T47D (cell line): ENCODE measurements at places on chromosomes 3 and 15.

- DNase-seq: no peak
These were observed 576 bp downstream of the LRRFIP2 start for GRCh38 chr3:37173806-37174205.

DNA sequence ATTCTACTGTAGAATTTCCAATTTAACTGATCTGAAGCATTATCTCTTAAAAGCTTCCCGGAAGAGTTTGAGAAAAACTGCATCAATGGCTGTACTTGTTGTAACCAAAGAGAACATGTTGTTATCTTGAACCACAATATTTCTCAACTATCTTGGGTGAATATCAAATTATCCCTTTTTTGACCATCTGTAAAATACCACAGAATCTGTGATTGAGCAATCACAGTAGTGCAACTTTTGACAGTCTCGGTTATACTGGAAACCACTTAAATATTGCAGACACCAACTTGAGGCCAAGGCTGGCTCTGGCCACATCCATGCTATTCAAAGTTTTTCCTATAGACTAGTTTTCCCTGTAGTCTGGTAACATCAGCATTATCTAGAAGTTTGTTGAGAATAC lies 842.8 kb upstream of the EPHA6 start:
- no peak for DNase-seq

GRCh38 chr15:44836094-44836493 lies 99.8 kb downstream of the TRIM69 start:
- DNase-seq: no peak

DNA sequence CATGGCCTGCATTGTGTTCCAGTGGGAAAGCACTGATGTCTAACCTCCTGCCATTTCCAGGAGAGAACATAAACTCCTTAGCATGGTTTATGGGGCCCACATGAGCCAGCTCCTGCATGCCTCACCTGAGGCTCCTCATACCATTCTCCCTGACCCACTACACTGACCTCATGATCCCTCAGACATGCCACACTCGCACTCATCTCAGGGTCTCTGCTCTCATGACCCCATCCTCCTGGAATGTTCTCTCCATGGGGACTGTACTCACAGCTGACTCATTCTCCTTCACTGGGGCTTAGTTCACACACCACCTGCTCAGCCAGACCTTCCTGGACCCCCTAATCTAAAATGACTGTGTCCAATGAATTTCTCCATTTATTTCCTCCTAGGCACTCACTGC lies 4.0 kb upstream of the LMCD1 start:
- DNase-seq: no peak

DNA sequence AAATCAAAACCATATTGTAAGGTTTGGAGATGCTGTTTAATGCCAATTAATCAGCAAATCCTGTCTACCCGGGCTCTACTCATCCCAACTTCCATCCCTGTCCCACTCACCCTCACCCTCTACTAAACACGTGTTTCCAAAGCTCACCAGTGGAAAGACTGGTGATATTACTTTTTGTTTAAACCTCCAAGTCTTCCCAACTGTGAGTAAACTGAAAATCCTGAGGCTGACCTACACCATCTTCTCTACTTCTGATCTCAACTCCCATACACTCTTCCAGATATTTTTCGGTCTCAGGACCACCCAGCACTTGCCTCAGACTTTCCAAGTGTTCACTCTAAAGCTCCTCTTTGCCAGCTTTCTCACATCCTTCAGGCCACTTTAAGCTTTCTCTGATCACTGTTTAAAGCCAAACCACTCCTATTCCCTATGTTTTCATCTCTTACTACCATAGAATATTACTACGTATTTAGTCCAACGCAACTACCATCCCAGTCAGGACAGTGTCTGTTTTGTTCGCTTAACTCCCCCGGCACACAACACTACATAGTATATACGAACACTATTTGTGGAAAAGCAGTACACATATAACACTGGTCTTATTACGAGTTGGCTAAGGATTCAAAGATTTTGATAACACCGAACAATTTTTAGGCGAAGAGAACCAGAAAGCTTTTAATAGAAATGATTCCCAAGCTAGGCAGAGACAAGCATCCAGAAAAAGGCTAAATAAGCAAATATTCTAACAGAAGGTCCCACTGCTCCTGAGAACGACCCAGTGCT lies 684 bp downstream of the RPL4 start:
- no peak for DNase-seq

GRCh38 chr15:80060356-80061006 lies 1.0 kb downstream of the ZFAND6 start:
- no peak for DNase-seq

GRCh38 chr3:71510510-71510909 lies 73.0 kb downstream of the FOXP1 start:
- DNase-seq: no peak

GRCh38 chr3:125067225-125067624 lies 11.4 kb upstream of the HEG1 start:
- no peak for DNase-seq

DNA sequence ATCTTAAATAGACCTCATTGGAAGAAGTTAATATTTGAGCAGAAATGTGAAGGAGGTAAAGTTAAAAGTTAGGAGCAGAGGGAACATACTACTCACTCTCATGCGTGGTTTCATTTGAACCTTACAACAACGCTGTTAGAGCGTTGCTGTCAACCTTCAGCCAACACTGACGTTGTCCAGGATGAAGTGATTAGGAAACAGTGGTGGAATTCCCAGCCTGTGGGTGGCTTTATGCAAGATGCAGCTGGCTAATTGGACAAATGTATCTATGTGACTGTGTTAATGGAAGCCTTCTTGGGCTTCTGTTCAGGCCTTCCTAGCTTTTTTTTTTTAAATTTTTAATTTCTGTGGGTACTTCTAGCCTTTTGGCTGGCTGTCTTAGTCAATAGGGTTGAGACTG lies 40.5 kb downstream of the PTPRG start:
- DNase-seq: no peak

DNA sequence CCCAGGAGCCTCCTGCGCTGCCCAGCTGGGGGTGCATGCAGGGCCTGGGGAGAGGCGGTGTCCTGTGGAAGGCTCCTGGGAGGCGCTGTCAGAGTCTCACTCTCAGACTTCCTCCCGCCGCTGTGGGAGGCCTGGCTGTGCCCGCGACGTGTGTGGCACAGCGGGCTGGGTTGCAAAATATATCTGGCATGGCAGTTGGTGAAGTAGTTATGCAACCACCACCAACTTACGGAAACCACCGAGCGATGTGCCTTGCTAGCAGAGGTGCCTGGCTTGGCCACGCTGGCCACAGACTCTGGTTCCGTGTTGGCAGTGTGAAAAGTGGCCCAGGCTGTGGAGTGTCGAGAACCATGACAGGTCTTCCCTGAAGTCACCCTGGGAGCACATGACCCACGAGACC lies 30.6 kb upstream of the GATA2 start:
- no peak for DNase-seq

DNA sequence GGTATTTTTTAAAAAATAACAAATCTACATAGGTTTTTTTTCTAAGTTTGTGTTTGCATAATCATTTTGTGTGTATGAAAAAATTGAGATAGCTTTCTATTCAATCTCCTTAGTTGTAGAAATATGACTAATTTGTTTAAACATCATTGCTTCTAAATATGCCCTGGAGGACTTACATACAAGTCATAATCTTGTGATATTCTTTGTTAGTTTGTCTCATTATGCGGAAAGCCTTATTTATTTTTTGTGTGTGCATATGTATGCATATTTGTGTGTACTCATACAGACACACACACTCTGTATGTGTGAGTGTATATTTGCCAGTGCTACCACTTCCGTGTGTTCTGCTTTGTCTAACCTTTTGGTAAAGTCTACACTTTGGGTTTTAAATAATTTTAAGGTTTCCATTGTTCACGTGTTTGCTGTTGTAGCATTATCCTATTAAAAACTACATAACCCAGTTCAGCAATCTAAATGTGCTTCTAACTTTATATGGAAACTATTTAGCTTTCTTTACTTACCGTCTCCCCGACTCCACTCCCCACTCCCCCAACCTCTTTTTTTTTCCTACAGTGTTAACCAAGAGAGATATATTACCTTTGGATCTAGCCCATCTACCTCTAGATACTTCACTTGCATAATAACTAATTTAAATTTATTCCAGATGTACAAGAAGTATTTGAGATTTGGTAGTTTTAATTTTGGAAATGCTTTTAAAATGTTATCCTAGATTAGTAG lies 111.7 kb downstream of the FNDC3B start:
- no peak for DNase-seq

DNA sequence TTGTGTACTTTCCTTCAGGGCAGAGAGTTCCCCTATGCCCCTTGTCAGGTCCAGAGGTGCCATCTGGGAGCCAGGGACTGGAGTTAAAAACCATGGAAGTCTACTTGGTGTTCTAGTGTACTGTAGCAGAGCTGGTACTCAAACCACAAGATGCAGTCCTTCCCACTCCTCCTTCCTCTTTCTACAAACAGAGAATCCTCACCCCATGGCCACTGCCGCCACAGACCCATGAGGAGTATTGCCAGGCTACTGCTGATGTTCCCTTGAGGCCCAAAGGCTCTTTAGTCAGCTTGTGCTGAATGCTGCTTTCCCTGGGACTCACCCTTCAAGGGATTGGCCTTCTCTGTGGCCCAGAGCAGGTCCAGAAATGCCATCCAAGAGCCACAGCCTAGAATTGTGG lies 229.2 kb upstream of the ZPLD1 start:
- DNase-seq: no peak

DNA sequence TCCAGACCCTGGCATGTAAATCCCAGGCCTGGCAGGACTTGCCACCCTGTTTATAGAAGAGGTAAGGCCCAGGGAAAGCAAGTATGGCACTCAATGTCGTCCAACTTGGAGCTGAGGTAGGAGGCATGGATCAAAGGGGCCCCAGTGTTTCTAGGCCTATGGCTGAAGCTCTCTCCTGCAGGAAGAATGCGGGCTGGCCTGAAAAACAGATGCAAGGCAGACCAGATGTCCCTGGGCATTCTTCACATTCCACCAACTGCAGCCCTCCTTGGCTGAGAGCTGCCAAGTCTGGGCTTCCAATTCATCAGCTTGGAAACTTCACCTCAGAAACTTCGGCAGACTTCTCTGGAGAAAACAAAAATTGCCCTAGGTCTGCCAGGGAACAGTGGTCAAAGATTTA lies 22.2 kb downstream of the MESD start:
- DNase-seq: no peak

- DNase-seq: peak; percentile 64
These were observed 31.8 kb upstream of the HES1 start for GRCh38 chr3:194103983-194104751.

DNA sequence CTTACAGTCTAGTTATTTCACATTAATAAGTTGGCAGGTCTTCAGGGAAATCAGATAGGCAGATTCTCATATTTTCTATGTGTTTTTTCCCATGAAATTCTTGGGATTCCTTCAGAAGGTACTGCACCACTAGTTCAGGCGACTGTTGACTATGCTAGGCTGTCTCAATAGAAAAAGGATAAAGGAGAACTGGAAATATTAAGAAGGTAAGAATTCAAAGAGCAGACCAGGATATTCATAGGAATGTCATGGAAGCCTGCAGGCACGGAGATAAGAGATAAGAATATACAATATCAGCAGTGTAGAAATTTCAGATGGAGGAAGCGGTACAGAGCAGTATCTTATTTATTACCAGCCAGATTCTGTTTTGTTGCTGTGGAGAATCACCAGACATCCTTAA lies 432.1 kb upstream of the MDFIC2 start:
- no peak for DNase-seq

DNA sequence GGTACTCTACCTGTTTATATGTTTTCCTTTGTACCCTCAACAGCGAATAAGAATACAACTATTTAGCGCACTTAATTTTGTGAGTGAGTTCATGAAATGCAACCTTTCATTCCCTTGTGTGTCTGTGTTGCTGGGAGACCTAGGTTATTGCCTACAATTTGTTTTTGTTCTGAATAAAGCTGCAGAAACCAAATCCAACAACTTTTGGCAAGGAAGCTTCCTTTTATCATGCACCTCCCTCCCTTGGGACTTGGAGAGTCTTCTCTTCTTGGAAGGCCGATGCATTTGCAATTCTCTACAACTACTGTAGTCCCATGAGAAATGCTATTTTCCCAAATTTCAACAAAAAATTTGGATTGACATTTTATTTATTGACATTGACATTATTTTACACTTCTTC lies 1002.4 kb upstream of the CADM2 start:
- no peak for DNase-seq

DNA sequence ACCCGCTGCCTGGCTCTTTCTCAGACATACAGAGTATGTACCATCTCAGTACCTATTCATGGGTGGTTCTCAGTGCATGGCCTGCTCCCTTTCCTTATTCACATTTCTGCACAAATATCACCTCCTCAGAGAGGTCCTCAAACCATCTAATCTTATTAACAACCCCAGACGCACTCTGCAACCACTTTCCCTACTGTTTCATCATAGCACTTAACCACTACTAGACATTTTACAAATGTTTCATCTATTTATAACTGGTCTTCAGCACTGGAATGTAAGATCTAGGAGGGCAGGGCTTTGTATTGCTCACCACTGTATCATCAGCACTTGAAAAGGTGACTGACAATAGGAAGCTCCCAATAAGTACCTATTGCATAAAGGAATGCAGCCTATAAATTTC lies 45.1 kb downstream of the TNIK start:
- DNase-seq: no peak

DNA sequence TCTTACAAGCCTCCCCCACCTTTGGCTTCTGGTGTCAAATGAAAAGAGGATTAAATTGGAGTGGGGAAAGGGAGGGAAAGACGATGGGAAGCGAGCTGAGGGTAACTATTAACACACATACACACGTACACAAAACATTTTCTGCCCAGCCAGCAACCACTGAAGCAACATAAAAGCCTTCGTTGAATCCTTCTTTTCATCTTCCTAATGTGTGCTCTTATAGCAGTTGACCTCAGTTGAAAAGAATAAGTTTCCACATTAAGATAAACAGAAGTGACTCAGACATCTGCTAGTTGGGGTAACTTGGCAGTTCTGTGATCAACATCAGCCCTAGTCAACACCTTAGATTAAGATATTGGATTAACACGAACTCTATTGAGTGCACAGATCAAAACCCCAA lies 558.5 kb downstream of the MECOM start:
- DNase-seq: no peak

DNA sequence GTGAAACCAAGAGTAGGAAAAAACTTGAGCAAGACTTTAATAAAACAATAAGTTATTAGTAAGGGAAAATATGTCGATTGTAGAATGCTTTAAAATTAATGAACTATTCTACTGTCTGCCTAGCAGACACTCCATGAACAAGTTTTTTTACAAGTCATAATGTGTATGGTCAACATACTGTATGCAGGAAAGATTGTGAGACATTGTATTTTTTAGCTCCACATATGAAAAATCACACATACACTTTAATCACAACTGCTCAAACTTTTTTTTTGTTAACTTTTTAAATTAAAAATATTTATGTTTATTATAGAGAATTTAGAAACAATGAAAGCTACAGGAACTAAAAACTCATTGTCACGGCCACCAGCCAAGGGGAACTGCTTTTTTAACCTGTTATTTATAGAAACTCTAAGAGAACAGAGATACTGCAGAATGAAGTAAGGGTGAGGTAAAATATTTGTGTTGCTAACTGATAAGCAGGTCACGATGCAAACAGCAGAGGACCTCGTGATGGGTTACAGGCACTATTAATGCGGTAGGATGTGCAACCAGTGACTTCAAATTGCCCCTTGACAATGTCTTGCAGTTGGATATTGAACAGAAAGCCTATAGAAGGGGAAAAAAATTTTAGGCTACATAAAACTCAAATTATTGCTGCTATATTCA lies 53.0 kb downstream of the THSD4 start:
- no peak for DNase-seq

- no peak for DNase-seq
These were observed 37.1 kb upstream of the RGMA start for GRCh38 chr15:93126148-93126547.
